Occipital lobe (tissue), 3 donors: ENCODE measurements at places on chromosomes 1 and 21. TPM values are rescaled to one million over a fixed set of nuclear protein-coding genes. Genes with fewer than 3 reads are reported as not detected.

The GRIK1 gene
- 7.5 TPM for total RNA-seq

The GABRD gene
- total RNA-seq = 0.62 TPM

The NID1 gene
- 17.6 TPM for total RNA-seq

The C1orf141 gene
- total RNA-seq = not detected

The PRKACB gene
- total RNA-seq = 1,070 TPM
